GM12878 (cell line): ENCODE measurements at places on chromosomes 11 and 22. TPM values are rescaled to one million over a fixed set of nuclear protein-coding genes. Genes with fewer than 3 reads are reported as not detected.

SORL1 gene
- 54.4 and 59.9 TPM in 2 replicates for polyA plus RNA-seq

SMIM38 gene
- 0.21 and 0.56 TPM in 2 replicates for polyA plus RNA-seq

OR51E1 gene
- not detected in 2 replicates for polyA plus RNA-seq

LYVE1 gene
- not detected in 2 replicates for polyA plus RNA-seq

PDE3B gene
- 1.3 and 1.9 TPM in 2 replicates for polyA plus RNA-seq

POTEH gene
- 0.06 and 0.08 TPM in 2 replicates for polyA plus RNA-seq

OR8D4 gene
- not detected in 2 replicates for polyA plus RNA-seq

TCN2 gene
- polyA plus RNA-seq: 10.0 and 12.4 TPM in 2 replicates

FAM181B gene
- polyA plus RNA-seq: not detected in 2 replicates

CLCF1 gene
- 0.22 and 0.35 TPM in 2 replicates for polyA plus RNA-seq

NPAS4 gene
- not detected in 2 replicates for polyA plus RNA-seq

SEPTIN3 gene
- 0.05 and 0.15 TPM in 2 replicates for polyA plus RNA-seq

TALDO1 gene
- 293 and 335 TPM in 2 replicates for polyA plus RNA-seq

OR51B5 gene
- polyA plus RNA-seq: not detected in 2 replicates

FREY1 gene
- 0.28 TPM in 1 of 2 replicates, not detected in the other for polyA plus RNA-seq

DMC1 gene
- polyA plus RNA-seq: 3.7 and 5.3 TPM in 2 replicates

TMEM86A gene
- 0.04 and 0.11 TPM in 2 replicates for polyA plus RNA-seq

PAMR1 gene
- polyA plus RNA-seq: not detected in 2 replicates

EIF3F gene
- 158 and 164 TPM in 2 replicates for polyA plus RNA-seq

PHETA2 gene
- polyA plus RNA-seq: 2.1 and 2.2 TPM in 2 replicates

SMIM35 gene
- polyA plus RNA-seq: not detected in 2 replicates

RAB3IL1 gene
- polyA plus RNA-seq: not detected in 2 replicates

SGSM1 gene
- not detected in 2 replicates for polyA plus RNA-seq

HSPB2 gene
- polyA plus RNA-seq: not detected in 2 replicates

USP2 gene
- 0.11 TPM in 1 of 2 replicates, not detected in the other for polyA plus RNA-seq

VPREB3 gene
- 4.8 and 6.1 TPM in 2 replicates for polyA plus RNA-seq

FAM111B gene
- 97.2 and 97.6 TPM in 2 replicates for polyA plus RNA-seq

SERPIND1 gene
- polyA plus RNA-seq: 0.29 and 0.40 TPM in 2 replicates

CCDC86 gene
- 86.0 and 87.2 TPM in 2 replicates for polyA plus RNA-seq

SELENOH gene
- polyA plus RNA-seq: 455 and 458 TPM in 2 replicates

SLC25A17 gene
- 76.6 and 78.5 TPM in 2 replicates for polyA plus RNA-seq

POU2F3 gene
- polyA plus RNA-seq: 0.13 and 0.31 TPM in 2 replicates

ZNRF3 gene
- polyA plus RNA-seq: 0.14 and 0.20 TPM in 2 replicates

NEFH gene
- polyA plus RNA-seq: 0.09 and 0.22 TPM in 2 replicates

PNPLA5 gene
- not detected in 2 replicates for polyA plus RNA-seq
